Lung (tissue), 17 donors: ENCODE measurements at places on chromosomes 12 and 14. TPM values are rescaled to one million over a fixed set of nuclear protein-coding genes. Genes with fewer than 3 reads are reported as not detected.
A peak's percentile ranks its signal among the peaks of the same experiment; 100 is the strongest.

KRT1 gene
- total RNA-seq, result 0.82 TPM

FKBP3 gene
- total RNA-seq, result 41.9 TPM

HSPB8 gene
- total RNA-seq, result 49.1 TPM

POC1B gene
- 32.6 TPM for total RNA-seq

- peak; percentile 89 for DNase-seq
- no peak overlapping the region for H3K4me3 ChIP-seq
- no peaks in the 10 kb centered on the region for H3K36me3 ChIP-seq
- no peaks in the 10 kb centered on the region for H3K4me1 ChIP-seq
Measured at GRCh38 chr14:33449268-33449667, 501.6 kb downstream of the EGLN3 start.

GRCh38 chr14:94143239-94143638 lies 13.8 kb upstream of the IFI27L2 start:
- H3K27me3 ChIP-seq, result no peaks in the 10 kb centered on the region
- H3K4me3 ChIP-seq, result no peak overlapping the region
- H3K4me1 ChIP-seq, result no peaks in the 10 kb centered on the region
- H3K36me3 ChIP-seq, result no peaks in the 10 kb centered on the region
- no peak overlapping the region for H3K27ac ChIP-seq

DNA sequence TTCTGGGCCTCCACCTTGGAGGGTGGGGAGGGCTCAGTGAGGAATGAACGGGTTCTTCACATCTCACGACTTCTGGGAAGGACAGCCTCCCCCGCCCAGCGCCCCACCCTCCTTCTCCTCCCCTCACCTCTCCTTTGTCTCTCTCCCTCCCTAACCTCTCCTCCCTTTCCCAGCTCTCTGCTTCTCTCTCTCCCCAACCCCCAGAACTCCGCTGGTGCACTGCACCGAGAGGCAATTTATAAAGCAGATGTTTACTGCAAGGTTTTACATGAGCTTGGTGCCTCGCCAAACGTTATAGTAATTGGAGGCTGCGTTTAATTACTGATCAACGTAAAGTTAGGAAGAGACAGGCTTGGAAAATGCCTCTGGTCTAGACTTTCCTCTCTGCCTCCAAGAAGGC lies 42.9 kb upstream of the FAM222A start:
- no peak for DNase-seq
- no peaks in the 10 kb centered on the region for H3K4me1 ChIP-seq
- no peak overlapping the region for H3K27ac ChIP-seq
- no peak overlapping the region for H3K4me3 ChIP-seq
- H3K27me3 ChIP-seq, result peaks cover 2% of the 10 kb centered on the region

DNA sequence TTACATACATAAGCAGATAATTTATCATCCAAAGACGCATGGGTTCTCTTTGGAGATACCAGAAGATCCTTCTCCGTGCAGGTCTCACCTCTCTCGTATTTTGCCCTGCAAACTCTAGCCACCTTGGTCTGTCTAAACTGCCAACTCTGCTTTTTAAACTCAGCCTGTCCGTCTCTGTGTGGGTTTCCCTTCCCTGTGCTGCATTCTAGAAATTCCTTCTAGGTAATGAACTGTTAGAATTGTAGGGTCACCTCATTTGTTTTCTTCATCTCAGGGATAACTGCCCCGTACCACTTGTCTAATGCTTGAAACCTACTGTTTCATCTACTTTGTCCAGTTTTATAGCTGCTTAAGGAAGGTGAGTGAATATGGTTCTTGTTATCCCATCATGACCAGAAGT lies 45.4 kb upstream of the CCDC196 start:
- DNase-seq, result no peak
- H3K27me3 ChIP-seq, result no peaks in the 10 kb centered on the region
- H3K27ac ChIP-seq, result no peak overlapping the region
- H3K36me3 ChIP-seq, result no peaks in the 10 kb centered on the region
- H3K4me1 ChIP-seq, result no peaks in the 10 kb centered on the region
